ENCODE measurements at places on chromosomes 5 and 9.

- DNase-seq: no peak
These were observed 99.9 kb downstream of the KLF4 start for GRCh38 chr9:107389617-107390071.

DNA sequence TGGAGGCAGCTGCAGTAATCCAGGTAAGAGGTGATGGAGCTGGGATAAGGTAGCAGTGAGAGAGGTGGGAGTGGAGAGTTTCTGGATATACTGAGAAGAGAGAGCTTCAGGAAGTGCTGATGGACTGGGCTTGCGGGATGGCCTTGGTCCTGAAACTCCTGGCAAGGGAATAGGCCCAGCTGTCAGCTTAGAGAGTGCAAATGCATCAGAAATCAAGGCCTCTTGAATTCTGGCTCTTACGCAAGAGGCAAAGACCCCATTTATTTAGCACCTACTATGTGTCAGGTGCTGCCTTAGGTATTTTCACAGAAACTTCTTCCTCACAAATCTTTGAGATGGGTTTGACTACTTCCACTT, 227.2 kb upstream of the MAP3K1 start:
- no peak for DNase-seq

DNA sequence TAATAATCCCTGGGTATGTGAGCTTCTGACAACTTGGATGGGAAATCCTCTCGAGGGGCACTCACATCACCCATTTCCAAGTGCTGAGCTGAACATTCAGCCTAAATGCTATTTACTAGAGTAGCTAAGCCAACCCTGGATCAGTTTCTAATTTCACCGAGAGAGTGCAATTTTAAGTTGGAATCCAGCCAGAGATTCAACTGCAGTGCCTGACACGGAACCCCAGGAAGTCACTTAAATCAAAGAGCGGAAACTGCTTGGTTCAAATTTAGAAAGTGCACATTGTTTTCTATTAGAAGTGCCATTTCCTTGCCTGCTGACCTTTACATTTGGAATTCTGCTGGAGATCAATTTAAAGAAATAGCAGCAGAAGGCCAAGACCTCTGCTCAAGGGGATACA, 8.8 kb downstream of the SPRY4 start:
- no peak for DNase-seq

DNA sequence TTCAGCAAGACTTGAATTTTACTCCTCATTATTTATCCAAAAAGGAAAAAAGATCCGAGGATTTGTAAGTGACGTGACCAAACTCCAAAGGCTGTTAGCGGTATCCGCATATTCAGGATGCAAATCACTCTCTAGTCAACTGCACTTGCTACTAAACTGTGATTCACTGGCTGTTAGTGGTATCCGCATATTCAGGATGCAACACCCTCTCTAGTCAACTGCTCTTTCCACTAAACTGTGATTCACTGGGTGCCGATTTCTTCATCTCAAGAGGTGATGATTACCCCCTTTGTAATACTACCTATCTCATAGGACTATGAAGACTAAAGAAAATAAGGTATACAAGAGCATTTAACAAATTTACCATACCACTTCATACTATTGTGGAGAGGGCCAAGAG, 5.7 kb downstream of the MAPKAP1 start:
- DNase-seq: no peak

DNA sequence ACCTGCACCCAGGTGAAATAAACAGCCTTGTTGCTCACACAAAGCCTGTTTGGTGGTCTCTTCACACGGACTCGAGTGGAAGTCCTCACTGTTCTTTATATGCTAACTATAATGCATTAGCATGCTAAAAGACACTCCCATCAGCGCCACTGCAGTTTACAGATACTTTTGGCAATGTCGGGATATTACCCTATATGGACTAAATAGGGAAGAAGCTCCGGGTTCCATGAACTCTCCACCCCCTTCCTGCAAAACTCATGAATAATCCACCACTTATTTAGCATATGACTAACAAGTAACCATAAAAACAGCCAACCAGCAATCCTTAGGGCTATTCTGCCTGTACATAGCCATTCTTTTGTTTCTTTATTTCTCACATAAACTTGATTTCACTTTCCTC, 426.2 kb upstream of the PTPRD start:
- no peak for DNase-seq

GRCh38 chr5:131795879-131796792, 681 bp downstream of the FNIP1 start:
- peak; percentile 34 for DNase-seq

- no peak for DNase-seq
These were observed 626.5 kb upstream of the ZNF608 start for GRCh38 chr5:125372694-125373631.

DNA sequence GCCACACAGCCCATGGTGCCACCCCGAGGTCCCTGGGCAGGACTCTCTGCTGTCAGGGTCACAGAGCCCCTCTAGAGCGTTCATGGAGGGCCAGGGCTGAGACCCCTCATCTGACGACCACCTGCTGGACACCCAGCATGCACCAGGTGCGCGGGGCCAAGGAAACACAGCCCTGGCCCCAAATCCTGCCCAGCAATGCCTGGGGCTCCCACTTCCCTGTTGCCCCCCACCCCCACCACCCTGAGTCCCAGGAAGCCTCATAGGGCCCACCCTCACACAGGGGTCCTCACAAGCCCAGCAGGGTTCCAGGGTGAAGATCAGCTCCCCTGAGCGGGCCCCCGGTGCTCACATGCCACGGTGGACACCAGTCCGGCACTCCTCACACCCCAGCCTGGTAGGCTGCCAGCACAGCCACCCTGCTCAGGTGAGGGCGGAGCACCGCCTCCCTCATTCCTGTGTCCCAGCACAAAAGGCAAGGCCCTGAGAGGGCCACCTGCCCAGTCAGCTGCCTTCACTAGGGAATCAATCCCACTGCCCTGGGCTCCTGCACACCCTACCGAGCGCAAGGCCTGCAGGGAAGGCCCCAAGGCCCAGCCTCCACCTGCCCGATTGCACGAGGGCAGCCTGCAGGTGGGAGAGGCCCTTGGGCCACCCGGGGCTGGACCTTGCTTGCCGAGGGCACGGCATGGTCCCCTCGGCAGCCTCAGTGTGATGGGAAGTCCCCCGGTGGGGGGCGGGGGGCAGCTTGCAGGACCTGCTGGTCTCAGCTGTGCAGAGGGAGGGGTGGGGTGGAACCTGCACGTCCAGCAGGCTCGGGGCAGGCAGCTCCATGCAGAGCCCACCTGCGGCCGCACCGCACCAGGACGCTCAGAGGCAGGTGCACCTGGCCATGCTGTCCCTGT, 56.4 kb upstream of the UBAC1 start:
- peak; percentile 9 for DNase-seq

DNA sequence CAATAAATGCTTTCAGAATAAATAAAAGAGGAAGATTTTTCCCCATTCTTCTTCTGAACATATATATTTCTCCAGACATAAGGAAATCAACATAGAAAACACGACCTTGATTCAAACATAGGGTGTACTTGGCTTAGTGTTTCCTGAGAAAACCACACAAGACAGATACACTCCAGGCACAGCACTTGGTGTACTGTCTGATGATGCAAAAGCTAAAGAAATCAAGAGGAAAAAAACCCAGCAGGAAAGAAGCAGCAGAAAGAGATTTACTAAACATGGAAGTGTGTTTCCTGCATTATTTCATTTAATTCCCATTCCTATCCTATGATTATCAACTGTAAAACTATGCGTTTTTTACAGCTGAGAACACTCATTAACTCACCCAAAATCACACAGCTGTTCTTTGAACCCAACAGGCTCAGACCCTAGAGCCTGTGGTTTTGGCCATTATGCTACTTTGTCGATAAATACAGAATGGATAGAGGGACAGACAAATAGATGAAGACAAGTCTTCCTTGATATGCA, 46.1 kb downstream of the NIPAL4 start:
- DNase-seq: no peak

DNA sequence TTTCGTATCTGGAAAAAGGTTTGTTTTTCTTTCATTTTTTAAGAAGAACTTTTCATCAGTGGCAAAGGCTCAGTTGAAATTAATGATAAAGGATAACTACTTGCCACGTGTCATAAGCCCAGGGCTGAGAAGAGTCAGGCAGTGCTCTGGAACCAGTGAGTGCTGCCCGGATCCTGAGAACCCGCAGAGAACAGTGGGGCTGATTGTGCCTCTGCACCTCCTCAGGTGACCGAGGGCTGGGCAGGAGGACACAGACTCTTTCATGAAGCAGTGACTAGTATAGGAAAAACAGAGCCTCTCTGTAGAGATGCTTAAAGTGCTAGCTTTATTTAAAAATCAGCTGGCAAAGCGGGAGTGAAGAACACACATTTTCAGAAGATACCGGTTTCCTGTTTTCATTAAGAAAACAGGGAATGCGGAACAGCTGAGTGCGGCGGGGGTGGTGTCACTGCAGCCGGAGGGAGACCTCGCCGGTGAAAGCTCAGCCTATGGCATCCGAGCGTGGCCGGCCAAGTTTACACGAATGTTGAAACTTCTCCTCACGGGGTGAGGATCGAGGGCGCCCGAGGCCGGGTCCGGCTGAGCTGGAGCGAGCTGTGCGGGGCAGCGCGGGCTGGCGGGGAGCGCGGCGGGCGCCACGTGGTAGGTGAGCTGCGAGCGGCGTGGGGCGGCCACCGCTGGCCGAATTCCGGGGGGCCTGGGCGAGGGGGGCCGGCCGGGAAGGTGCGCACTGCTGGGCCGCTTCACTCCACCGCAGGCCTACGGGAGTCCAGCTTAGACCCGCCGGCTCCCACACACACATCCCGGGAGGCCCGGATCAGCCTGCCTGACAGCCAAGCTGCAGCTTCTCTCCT, 134.7 kb upstream of the DMRT1 start:
- peak; percentile 52 for DNase-seq

- no peak for DNase-seq
These were observed 18.6 kb downstream of the EQTN start for GRCh38 chr9:27278374-27278773.

DNA sequence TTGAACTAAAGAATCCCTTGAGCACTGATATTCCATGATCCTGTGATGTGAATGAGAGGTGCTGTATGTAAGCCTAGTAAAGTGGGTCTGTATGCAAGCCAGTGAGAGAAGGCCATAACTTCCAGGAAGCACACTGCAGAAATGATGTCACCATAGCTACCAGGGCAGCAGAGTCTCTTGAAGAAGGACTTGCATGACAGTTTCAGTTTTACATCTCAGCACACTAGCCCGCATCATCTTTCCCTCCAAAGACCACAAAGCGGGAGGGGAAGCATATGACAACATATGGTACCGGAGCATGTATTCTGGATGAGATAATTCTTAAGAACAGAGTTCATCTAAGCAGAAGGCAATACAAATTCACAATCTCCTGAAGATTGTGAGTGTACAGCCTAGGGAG, 37.6 kb upstream of the MAST4 start:
- no peak for DNase-seq

DNA sequence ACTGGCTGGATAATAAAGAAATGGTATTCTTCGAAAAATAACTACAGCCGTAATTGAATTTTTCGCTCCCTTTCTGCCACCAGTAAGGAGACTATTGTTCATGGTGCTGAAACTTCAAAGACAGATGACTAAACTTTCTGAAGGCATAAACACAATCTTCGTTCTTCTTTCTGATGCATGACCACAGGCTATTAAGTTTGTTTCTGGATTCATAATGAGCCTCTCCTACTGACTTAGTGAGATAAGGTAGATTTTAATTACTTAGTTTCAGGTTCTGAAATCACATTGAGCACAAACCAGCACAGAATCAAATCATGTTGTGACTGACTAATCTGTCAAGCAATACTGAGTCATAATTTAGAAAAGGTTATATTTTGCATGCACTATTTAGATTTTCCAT, 441.8 kb upstream of the CCNG1 start:
- DNase-seq: no peak

GRCh38 chr9:122286764-122287163, 22.1 kb downstream of the MRRF start:
- DNase-seq: no peak

DNA sequence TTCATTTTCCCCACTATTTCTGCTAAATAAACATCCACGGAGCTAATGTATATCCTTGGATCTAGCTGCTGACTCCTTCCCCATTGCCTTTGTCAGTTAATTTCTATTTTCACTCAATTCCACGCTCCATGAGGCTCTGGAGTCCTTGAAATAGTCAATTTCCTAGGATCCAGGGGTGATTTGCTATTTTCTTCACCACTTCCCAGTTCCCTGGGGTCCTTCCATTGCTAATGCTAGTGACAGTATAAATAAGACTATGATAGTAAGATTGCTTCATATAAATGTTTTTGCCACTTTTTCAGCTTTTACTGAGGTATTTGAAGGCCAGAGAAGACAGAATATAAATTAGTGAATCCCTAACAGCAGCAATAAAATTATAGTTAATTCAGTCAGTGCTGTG, 13.1 kb downstream of the TSSK1B start:
- DNase-seq: no peak

GRCh38 chr5:157290156-157290980, 24.4 kb downstream of the CYFIP2 start:
- no peak for DNase-seq

DNA sequence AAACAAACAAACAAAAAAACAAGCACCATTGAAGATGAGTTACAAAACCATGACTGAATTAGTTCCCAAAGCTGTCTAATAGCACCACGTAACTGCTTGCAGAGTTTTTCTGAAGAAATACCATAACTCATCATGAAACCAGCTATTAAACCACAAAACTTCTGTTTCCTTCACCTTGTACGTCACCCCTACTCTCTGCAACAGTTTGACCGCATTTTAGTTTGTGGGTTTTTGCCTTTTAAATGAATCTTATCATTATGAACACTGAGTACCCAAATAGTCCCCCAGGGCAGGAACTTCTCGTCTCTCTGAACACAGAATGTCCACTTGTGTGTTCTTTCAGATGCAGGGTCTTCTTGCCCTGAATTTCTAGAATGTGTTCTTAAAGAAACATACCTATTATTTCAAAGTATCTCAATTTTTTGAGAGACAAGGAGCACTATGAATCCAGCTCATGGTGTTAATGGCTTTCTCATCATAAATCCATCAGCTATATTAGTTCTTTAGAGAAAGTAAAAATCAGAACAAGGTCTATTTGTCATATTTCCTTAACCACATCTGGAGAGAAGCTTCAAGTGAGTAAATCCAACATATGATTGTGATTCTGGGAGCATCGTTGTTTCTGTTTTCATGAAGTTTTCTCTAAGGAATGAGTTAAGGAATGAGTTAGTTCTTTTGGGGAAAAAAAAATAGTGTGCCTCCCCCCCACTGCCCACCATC, 210.6 kb downstream of the AUH start:
- DNase-seq: no peak

DNA sequence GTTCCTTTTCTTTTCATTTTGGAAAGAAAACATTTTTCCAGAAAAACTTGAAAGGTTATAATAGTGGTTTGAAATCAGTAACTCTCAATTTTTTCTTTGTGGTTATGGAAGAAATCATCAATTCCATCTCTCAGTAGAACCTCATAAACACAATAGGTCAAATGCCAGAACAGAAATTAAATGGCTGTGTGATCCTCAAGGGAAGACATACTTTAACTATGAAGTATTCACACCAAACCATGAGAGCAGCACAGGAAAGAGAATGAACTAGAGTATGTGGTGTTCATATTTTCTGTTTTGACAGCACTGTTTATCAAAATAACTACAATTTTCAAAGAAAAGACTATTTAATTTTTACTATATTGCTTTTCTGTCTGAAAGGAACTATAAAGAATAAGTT, 29.7 kb upstream of the EFNA5 start:
- no peak for DNase-seq

- DNase-seq: no peak
These were observed 78.9 kb downstream of the SMARCA2 start for GRCh38 chr9:2093920-2094597.
